ENCODE measurements at places on chromosomes 7 and 10.

DNA sequence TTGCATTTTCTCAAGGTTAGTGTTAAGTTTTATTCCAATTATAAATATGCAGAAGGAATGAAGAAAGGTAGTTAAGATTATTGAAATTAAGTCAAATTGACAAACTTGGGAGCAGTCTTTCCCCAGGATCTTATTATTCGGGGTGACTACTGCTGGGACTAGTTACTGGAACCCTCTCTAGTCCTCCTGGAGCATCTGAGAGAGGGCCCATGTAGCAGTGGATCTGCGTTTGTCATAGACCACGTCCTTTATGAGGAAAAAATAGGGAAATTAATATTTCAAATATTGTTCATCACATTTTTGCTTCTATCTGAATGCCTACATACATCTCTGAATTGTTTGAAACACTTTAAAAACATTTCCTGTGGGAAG is 41.0 kb downstream of the CNPY1 start:
- DNase-seq: no peak

- DNase-seq: no peak
These were observed 150.6 kb downstream of the SDK1 start for GRCh38 chr7:3451701-3452100.

DNA sequence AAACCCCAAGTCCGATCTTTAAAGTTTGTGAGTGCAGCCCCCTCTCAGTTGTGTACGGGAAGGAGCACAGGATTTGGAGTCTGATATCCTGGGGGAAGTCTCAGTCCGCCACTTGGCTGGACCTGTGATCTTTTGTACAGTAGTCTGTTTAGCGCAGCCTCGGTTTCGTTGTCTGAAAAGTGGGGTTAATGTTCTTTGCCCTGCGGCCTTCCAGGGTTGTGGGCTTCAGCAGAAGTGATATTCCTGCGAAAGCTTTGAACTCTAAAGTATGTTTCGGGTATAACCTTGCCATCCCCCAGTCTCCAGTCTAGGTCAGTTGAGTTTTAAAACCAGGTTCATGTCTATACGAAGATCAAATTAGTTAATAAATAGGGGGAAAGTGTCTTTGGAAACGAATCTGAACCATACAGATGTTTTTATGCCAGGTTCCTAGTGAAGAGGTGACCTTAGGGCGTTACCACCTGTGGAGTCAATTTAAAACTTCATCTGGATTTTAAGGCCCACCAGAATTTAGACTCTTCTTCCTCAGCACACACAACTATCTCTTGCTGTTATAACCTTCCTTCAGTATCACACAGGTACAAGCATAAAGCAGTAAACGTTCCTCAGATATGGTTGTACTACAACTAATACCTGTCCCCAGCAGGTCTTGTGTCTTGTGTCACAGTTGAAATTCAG is 904 bp downstream of the R3HCC1L start:
- no peak for DNase-seq

- no peak for DNase-seq
These were observed 58.0 kb downstream of the MAP3K8 start for GRCh38 chr10:30491916-30492515.

DNA sequence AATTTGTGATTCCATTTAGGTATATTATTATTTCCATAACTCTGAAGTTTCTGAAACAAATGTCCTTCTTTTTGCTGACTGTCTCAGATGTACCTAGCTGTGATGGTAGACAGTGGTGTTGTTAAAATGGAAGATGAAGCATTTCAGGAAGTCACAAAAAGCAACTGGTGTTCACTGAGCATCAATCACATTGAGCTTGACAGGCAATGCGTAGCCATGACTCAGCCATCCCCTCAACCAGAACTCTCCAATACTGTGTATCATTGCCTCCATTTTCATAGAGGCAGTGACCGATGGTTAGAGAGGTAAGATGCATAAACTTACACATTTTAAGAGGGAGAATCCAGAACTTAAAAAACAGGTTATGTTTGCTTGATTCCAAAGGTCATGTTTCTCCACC is 434.0 kb downstream of the INHBA start:
- no peak for DNase-seq
